Stimulated activated CD8-positive, alpha-beta memory T cell treated with anti-CD3 and anti-CD28 coated beads, Interleukin-2, amount 100 ng/mL, for 1 hour (primary cell): ENCODE measurements at places on chromosomes 5 and 9.
A peak's percentile ranks its signal among the peaks of the same experiment; 100 is the strongest.

GRCh38 chr9:88233091-88233490 is 94.8 kb upstream of the SPATA31C2 start:
- DNase-seq = no peak

DNA sequence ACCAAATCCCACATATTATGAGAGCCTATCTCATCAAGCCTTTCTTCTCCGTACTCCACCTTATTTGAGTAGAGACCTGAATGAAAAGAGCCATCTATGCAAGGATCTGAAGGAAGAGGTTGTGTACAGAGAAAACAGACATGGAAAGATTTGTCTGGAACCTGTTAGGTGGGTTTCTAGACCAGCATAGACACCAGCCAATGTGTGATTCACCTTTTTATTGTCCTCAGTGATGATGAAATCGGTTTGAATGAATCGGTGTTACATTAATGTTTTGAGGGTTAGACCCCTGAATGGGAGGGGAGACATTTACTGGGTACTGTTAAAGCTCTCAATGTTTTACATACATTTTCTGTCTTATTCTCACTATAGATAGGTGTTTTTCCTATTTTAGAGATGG is 223.6 kb downstream of the NMUR2 start:
- no peak for DNase-seq

DNA sequence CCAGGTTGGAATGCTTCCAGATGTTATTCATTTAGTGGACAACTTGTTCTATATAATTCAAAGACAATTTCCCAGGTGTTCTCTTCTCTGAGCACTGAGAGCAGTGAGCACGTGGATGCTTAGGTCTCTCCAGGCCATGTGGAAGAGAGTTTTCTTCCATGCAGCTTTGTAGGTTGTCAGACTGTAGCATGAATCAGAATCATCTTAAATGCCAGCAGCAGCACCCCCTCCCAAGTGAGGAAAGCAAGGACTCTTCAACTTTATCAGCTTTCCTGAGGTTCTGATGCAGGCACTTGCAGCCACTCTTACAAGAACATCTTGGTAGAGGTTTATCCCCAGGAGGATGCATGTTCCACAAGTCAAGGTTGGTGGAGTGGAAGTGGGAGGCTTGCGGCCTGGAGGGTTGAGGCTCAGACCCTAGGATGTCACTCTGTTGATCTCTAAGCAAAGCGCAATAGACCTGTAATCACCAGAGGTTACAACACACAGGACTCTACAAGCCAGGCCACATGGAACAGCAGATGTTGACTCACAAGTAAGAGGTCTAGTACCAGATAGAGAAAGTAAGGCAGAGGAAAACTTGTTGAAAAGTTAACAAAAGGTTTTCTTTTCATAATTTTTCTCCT is 47.7 kb downstream of the UGCG start:
- no peak for DNase-seq

DNA sequence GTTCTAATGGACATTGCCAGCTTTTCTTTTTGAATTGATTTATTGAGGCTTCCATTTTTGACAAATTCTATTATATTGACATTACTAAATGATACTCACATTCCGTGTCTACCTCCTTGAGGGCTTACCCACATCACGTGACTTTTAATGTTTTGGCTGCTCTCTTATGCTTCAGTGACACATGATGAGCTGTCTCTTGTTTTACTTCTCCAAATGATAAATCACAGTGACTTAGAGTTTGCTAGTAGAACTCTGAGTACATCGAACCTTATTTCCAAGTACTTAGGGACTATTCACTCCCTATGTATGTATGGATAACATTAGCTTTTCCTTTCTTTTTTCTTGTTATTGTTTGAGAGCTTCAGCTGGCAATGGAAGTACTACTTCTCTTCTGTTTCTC is 169.8 kb upstream of the KCNN2 start:
- no peak for DNase-seq

DNA sequence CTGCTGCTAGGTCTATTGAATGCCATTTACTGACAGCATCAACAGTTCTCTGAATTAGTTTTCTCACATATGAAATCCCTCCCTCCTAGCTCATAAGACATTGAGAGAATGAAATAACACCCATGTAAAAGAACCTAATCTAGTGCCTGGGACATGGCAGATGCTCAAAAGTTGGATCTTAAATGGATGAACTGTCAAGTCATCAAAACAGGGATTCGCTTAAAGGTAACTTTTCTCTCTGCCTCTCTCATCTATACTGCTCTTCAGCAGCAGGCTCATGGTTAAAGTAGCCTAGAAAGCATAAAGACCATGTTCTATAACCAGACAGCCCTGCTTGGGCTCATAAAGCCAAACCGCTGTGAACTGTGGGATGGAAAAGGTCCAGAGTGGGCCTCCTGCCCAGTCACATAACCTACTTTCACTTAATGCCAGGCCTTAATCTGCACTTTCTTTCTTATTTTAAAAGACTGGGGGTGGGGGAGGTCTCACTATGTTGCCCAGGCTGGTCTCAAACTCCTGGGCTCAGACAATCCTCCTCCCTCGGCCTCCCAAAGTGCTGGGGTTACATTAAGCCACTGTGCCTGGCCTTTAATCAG is 3.7 kb downstream of the TMEM245 start:
- DNase-seq = no peak

DNA sequence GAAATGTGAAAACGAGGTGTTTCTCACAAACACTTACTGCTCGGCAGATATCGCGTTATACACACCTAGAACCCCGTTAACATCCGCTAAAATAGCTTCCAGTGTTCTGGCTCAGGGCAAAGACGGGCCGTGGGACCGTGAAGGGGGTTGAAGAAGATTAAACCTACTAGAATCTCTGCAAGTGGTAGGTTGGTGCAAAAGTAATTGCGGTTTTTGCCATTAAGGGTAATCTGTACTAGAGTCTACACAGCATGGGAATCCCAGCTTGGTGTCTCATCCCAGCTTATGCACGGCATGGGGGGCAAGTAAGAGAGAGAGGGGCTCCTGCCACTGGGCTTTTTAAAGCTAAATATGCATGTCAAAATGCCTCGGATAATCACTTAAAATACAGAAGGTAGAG is 43.9 kb downstream of the HRH2 start:
- no peak for DNase-seq

DNA sequence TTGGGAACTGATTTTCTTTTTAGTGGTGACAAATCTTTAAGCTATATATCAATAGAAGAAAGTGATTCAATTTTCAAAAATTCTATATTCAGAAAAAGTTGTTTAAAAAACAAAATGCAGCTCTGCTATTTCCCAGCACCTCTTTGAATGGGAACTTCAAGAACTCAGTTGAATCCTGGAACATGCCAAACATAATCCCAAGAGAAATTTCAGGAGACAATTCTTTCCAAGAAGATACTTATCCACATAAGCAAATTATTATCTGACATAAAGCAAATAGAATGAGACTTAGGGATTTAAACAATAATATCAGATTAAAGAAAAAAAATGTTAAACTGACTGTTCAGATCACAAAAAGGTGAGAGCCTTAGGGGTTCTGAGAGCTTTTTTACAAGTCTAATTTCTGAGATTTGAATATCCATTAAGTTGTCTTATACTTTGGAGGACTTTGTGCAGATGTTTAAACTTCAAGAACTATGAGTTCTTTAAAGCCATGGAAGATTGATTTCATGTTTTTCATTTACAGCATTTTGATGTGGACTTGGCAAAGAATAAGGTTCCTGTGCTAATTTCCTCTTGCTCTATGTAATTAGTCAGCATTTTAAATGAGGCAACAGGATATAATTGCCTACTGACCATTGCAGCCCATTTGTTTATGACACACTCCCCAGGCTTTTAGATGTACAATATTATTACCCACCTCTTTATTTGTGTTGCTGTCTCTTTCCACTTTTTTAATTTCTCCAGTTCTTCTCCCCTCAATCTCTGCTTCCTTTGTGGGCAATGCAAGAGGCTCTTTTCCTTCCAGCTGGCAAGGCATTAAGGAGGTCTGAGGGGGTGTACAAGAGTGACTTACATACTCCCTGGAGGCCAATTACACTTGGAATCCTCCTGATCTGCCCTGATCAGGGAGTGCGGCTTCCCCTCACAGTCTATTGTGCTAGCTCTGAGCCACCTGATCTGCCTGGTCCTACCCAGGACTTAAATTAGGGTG is 419.1 kb downstream of the NR2F1-AS1 start:
- DNase-seq = no peak

GRCh38 chr5:53091289-53091688 is 18.3 kb downstream of the MOCS2 start:
- no peak for DNase-seq

DNA sequence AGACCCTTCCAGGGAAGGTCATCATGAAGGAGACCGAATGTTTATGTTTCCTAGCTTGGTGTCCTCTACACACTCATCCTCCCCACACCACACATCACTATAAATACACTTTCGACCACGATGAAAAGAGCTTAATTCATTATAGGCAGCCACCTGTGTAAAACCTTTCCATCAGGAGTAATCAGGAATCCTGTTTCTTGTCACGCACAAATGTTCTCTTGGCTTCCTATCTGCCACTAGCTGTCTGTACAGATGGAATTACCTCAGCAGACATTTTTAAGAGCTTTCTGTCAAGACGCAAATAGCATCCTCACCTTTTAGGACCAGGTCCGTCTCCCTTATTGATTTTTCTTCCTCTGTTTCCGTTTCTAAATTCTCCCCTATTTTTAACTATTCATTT is 79.1 kb downstream of the CYFIP2 start:
- DNase-seq = no peak

DNA sequence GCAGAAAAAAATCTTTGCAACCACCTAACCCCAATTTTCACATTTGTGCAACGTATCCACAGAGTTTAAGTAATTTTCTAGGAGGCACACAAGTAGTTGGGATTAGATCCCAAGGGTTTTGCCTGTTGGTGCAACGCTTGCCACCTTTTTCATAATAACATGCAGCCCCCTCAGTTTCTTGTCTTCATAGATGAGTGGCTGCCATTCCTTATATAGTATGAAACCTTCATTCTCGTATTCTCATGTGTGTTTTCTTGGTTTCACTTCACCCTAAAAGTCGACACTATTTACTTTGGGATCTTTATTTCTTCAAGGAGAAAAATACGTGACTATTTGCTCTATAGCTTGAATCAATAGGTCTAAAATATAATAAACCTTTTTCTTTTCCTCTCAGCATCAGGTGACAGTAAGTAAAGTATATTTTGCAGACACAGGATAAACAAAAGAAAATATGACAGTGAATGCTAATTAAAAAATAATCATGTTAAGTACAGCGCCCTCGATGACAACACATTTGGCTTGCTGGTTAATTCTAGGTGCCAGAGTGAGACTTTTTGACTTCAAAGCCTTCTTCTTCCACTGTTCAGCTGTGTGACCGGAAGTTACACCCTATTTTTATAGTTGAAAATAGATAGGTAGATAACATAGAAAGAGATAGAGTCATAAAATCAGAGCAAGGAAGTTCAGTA is 342.8 kb upstream of the CCNG1 start:
- DNase-seq = no peak

GRCh38 chr9:113313261-113313660 is 10.1 kb upstream of the RNF183 start:
- no peak for DNase-seq

DNA sequence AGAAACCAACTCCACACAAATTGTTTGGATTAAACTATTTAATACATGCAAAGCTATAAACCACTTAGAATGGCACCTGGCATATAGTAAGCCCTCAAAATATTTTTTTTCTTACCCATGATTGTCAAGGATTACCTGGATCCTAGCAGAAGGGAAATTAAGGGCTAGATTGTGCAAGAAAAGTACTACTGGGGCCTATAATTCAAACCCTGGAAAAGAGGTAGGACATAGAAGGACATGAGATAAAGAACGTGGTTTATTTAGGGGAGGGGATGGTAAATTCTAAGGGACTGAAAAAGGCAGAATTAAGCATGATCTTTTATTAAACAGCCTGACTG is 14.9 kb upstream of the ARL15 start:
- DNase-seq = no peak

DNA sequence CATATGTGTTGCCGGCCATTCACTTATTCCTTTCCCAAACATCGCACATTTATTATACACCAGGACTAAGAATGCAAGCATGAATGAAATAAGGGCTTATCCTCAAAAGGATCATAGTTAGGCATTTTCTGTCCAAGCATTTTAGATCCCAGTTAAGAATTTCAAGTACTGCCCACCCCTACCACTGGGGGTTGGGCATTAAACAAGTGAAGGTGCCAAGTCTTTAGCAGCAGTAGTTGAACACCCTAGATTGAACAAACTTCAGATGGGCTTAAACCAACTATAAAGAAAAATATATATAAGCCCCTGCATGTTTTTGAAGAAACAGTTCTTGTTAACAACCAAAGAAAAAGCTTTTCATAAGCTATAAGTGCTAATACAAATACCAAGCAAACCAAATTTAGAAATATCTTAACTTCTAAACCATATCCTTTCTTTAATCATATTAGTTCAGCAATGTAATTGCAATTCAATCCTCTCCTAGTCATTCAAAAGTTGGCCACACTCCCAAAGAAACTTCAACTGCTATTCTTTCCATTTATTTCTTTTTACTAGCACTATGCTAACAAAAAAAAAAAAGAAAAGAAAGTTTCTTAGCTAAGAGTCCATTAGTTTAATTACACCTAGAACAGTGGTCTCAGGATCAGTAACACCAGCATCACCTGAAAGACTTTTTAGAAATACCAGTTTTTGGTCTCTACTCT is 149.8 kb downstream of the MLLT3 start:
- no peak for DNase-seq

DNA sequence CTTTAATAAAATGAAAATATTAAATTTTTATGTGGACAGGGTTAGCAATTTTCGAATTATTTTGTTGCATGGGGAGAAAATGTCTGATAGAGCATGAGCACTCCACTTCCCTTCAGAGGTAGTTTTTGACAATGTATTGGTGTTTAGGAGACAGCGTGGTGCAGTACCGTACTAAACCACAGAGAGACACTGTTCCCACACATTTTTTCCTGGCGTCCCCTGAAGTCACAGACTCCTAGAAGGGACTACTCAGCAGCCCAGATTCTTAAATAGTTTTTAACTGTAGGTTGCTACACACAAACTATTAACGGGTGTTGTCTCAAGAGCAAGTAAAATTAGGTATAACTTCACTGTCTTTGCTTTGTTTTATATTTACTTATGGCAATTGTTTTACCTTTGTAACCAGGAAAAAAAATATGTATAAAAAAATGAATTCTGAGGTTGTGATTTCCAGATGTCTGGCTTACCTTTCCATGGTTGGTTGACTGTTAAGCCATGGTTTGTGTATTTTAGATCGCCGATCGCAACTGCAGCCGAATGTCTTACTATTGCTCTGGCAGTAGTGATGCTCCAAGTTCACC is 171.2 kb downstream of the DOCK8 start:
- DNase-seq = no peak

DNA sequence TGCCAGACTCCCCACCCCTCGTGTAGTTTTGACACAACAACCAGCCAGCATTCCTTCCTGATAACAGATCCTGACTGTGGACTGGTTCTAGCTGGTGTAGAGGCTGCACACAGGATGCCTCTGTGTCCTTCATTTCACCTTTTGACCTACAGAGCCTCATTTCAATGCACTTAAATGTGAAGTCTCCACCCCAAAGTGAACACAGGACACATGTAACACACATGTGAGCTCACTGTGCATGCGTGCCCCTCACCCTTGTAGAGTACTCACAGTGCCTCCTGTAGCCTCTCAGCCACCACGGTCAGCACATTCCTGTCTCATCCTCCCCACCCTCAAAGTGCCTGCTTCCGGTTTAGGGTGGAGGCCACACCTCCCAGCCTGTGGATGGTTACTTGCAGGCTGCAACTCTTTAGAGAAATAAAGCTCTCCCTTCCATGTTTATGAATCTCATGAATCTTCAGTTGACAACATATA is 11.6 kb upstream of the NKD2 start:
- no peak for DNase-seq

- DNase-seq = peak; percentile 22
Observed at GRCh38 chr5:93620487-93621326, 37.7 kb downstream of the NR2F1 start.
